ENCODE measurements at places on chromosomes 4 and X.

DNA sequence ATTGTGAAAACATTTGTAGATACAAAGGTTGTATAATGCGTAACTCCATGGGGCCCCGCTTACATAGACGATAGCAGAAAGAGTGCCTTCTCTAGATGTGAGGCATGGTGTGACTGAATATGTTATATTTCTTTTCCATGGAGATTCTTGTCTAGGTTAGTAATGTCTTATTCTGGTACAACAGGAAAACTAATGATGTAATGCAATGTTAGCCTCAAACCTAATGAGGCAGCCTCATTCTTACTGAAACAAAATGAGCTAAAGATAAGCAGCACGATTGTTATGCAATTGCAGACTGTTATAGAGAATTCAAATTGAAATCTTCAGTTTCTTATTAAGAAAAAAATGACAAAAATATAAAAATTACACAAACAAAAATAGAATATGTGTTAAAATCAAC lies 171.1 kb upstream of the ANKRD50 start:
- no peak for DNase-seq

DNA sequence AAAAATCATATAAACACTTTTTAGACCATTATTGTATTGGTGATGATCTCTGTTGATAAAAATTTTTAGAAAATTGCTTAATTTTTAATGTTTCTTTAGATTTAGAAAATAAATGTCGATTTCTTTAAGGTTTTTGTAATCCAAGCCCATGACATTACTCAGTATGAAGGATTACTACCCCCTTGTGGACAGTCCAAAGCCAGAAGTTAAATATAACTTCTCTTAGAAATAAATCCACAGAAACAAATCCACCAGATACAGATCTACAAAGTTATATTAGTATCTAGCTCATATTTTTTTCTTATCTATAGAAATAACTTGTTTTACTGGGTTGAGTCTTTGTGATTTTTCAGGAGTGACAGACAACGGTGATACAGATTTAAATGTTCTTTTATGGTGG lies 18.9 kb downstream of the TIFA start:
- no peak for DNase-seq

GRCh38 chrX:119669424-119670037 lies 23.4 kb downstream of the SEPTIN6 start:
- no peak for DNase-seq

- DNase-seq: peak; percentile 1
These were observed 331.1 kb downstream of the GRID2 start for GRCh38 chr4:92634882-92635281.

- no peak for DNase-seq
These were observed 158.2 kb downstream of the SPRY1 start for GRCh38 chr4:123554801-123555232.

GRCh38 chr4:156476359-156476758 lies 495.2 kb downstream of the PDGFC start:
- no peak for DNase-seq

GRCh38 chr4:66035701-66036100 lies 365.4 kb upstream of the EPHA5 start:
- no peak for DNase-seq

DNA sequence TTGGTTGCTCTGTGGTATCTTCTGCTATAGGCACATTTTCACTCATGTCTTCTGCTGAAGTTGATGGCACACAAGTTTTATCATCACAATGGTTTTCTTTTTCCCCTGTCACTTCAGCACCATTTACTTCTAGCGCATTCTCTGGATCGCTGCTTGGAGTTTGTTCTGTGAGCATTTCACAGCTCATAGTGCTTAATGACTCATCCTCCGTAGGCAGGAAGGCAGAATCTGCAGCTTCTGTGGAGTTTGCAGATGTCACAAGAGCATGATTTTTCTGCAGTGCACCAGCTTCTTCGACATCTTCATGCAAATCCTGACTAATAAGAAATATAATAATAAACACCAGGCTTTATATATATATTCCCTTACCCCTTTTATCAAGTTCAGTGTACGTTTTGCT lies 83.6 kb downstream of the CHM start:
- no peak for DNase-seq

DNA sequence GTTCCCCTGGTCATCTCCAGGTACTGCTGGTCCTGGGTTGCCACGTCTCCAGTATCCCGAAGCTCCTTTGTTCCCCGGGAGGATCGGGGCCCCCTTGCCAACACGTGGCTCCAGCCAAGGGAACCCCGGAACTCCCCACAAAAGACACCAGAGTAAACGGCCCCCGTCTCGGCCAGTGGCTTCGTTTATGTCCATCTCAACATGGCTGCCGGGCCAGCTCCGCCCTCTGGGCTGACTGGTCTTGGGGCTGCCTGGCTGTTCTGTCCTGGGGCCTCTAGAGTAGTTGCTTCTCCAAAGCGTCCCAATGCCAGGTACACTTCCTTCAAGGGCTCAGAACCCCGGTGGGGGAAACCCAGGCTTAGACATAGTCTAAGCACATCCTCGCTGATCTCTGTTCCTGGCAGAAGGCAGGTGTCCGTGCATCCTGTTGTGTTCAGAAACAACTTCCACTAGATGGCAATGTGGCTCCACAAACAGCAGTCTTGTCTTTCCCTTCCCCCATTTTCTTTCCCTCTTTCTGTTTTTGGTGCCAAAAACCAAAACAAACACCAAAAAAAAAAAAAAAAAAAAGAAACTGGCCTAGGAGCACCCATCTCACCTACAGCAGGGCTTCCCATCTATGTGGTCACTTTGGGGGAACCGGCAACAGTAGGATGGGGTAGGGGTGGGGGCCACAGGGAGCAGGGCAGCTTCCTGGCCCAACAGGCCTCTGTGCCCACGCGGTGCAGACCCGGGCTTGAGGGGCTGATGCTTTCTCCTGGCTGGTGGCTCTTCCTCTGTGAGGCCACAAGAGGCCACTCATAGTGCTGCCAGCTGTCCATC lies 35.3 kb downstream of the NBDY start:
- peak; percentile 79 for DNase-seq

DNA sequence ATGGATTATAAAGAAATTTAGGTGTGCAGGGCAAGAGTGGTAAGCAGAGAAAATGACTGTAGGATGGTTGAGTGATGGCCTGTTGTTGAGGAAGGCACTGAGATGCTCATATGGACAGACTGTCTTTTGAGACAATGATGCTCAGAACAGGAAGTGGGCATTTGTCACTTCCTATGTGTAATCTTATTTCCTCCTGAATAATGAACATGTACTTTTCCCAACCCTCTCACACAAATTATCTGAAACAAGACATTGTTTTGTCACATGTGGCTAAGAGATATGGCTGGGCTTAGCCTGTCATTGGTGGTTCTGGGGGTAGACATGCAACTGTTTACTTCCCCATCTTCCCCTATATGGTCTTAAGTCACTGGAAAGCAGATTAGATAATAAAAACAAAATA lies 240.5 kb downstream of the CFAP47 start:
- no peak for DNase-seq

- DNase-seq: no peak
These were observed 3.9 kb downstream of the RIPPLY1 start for GRCh38 chrX:106899276-106899675.

All from frontal cortex (tissue), 4 donors.